ENCODE measurements at places on chromosomes 2 and 18.

GRCh38 chr2:233436691-233437438 is 82.6 kb downstream of the DGKD start:
- H3K36me3 ChIP-seq, result peaks cover 12% of the 10 kb centered on the region
- peaks cover 59% of the 10 kb centered on the region for H3K4me1 ChIP-seq
- peak overlapping the region; percentile 96 for H3K27ac ChIP-seq
- DNase-seq, result no peak

GRCh38 chr2:229153951-229154350 is 117.1 kb downstream of the PID1 start:
- H3K27me3 ChIP-seq, result no peaks in the 10 kb centered on the region
- no peak for DNase-seq
- no peak overlapping the region for H3K4me3 ChIP-seq
- H3K4me1 ChIP-seq, result no peaks in the 10 kb centered on the region
- H3K27ac ChIP-seq, result no peak overlapping the region

DNA sequence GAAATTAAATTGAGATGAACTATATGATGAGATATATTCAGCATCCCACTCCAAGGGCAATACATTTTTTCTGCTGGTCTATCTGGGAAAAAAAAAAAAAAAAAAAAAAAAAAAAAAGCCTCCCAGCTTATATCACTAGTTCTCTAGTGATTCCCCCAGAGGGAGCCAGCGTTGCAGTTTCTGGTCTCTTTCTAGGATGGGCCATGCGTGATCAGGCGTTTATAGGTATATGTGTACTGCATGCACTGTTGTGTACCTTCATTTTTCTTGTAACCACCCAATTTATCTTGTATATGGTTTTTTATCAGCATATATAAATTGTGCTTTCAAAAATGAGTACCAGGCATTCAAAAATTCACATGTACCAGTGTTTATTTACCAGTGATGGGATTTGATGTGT is 35.1 kb downstream of the DCDC2C start:
- H3K27ac ChIP-seq, result no peak overlapping the region
- no peak for DNase-seq
- no peak overlapping the region for H3K4me3 ChIP-seq
- no peaks in the 10 kb centered on the region for H3K36me3 ChIP-seq

GRCh38 chr2:221518201-221518934 is 53.7 kb downstream of the EPHA4 start:
- peak overlapping the region; percentile 67 for H3K27ac ChIP-seq
- H3K36me3 ChIP-seq, result no peaks in the 10 kb centered on the region
- DNase-seq, result no peak
- no peaks in the 10 kb centered on the region for H3K27me3 ChIP-seq
- peaks cover 16% of the 10 kb centered on the region for H3K4me1 ChIP-seq

DNA sequence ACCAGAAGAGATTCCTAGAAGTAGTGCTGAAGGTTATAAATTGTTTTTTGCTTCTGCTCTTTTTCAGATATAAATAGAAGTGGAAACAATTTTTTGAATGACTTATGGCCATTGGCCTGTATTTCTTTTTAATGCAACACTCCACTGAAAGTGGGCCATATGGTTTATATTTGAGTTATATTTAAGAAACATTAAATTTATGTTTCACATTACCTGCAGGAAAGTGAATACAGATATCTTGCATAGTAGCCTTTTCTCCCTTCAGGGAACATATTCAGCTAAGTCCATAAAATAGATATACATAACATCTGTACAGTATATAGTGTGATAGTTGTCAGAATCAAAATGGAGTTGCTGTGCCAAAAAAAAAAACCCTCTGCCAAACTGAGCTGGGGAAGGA is 53.1 kb upstream of the EFEMP1 start:
- no peaks in the 10 kb centered on the region for H3K4me1 ChIP-seq
- no peak for DNase-seq
- H3K36me3 ChIP-seq, result no peaks in the 10 kb centered on the region
- H3K27ac ChIP-seq, result no peak overlapping the region
- no peaks in the 10 kb centered on the region for H3K27me3 ChIP-seq

DNA sequence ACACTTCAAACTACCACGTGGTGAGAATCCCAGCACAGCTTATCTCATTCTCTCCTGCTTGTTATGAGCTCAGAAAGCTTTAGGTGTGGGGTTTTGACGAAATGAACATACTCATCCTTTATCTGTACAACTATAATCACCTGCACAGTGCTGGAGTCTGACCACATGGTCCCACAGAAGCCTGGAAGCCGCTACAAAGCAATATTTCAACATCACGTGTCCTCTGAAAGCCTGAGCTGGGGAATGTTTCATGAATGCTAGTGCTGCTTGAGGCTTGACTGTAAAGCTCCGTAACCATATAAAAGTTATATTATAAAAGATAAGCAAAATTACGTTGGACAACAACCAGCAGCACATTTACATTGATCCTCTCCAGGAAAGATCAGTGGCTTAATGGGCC is 43.9 kb downstream of the PIEZO2 start:
- no peak for DNase-seq
- no peak overlapping the region for H3K27ac ChIP-seq
- H3K36me3 ChIP-seq, result no peaks in the 10 kb centered on the region
- no peaks in the 10 kb centered on the region for H3K4me1 ChIP-seq
- no peaks in the 10 kb centered on the region for H3K27me3 ChIP-seq

- H3K4me3 ChIP-seq, result no peak overlapping the region
- no peaks in the 10 kb centered on the region for H3K4me1 ChIP-seq
- no peak overlapping the region for H3K27ac ChIP-seq
- DNase-seq, result no peak
- no peaks in the 10 kb centered on the region for H3K36me3 ChIP-seq
- no peaks in the 10 kb centered on the region for H3K27me3 ChIP-seq
Measured at GRCh38 chr2:12602661-12603060, 114.1 kb upstream of the TRIB2 start.
